NCI-H2081 treated with DMSO at 0.1 percent for 48 hours (cell line): ENCODE measurements at places on chromosomes 1 and 21.

- no peak for DNase-seq
Observed at GRCh38 chr21:35206141-35207125, 157.3 kb upstream of the RUNX1 start.

GRCh38 chr21:44648557-44649311, 2.5 kb downstream of the KRTAP10-11 start:
- no peak for DNase-seq

DNA sequence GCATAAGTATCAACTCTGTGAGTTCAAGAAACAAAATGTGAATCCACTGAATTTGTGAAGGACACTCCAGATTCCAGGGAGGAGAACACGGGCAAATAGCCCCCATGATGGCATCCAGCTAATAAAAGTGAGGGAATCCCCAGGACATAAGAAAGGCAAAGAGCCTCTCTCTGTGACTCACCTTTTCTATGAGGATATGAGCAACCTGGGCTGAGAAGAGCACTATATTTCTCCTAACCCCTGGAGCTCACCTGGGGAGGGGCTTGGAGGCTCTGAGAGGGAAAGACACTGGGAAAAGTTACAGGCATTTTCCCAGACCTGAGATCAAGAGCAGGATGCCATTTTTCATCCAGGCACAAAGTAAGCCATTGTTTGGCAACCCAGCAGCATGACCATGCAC, 1298.8 kb downstream of the PLA2G4A start:
- DNase-seq = no peak

DNA sequence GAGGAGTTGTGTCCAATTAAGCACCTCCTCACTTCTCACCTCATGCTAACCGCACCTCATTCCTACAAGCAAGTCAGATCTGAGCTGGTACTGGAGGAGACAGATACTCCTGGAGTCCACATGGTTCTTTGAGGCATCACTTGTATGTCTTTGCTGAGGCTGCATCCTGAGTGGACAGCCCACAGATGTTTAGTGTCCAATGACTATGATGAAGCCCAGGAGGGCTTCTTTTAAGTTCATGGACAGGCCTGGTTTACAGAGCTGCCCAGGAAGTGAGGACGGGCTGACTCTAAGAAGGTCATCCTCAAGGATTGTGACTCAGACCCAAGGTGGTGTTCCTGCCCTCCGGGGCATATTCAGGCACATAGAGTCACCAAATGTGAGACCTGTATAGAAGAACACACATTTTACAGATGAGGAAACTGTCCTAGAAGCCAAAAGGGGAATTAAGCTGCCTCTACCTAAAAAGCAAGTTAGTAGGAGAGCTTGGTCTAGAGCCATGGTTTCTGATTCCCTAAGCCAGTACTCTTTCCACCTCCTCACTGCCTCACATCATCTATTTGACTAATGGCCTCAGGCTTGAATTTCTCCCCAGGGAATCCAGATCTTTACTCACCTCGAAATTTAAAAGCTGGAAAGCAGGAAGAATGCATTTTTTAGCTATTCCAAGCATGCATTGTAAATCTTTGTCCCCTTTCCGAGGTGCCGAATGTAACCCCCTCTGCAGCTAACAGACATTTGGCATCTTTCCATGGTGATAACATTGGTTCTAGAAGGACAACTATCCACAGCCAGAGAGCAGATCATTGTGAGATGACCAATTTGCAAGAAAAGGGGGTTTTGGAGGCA, 228.1 kb downstream of the OMA1 start:
- no peak for DNase-seq

DNA sequence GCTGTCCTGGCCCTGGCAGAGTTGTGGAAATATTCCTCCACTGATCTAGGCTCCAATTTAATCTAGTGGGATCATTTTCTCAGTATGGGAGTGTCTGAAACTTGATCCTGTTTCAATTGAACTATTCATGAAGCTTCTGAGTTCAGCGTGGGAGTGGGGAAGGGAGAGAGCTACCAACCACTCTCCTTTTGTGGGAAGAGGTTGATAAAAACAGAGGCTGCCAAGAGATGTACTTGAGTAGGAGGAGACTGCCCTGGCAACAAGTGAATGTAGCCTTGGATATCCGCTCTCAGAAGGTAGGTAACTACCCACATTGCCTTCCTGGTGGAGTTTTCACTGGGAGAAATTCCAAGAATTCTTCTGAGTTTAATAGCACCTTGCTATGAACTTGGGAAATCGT, at the start of gene CTXND2:
Gene CTXND2, plus strand, starts transcription at position 119 of the 400 bp plus-strand sequence. CDS start 25,179 bp downstream, outside the sequence.
- DNase-seq = no peak

DNA sequence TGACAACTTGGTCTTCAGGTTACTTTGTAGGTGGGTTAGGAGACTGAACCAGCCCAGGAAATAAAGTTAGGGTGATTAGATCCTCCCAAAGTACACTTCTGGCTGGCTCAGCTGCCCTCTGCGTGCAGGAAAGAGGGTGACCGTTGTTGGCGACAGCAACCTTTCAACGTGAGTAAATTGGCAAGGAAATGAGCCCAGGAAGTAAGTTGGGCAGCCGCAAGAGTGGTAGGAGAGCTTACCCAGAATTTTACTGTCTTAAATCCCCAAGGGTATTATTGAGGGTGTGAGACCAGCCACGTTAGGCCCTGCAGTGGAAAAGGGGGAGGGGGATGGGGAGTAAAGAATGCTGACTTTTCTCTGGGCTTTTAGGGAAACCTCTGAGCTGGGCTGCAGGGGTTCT, 1.6 kb downstream of the TENT5C start:
- no peak for DNase-seq

- no peak for DNase-seq
Observed at GRCh38 chr1:18572022-18572880, 58.4 kb upstream of the PAX7 start.

DNA sequence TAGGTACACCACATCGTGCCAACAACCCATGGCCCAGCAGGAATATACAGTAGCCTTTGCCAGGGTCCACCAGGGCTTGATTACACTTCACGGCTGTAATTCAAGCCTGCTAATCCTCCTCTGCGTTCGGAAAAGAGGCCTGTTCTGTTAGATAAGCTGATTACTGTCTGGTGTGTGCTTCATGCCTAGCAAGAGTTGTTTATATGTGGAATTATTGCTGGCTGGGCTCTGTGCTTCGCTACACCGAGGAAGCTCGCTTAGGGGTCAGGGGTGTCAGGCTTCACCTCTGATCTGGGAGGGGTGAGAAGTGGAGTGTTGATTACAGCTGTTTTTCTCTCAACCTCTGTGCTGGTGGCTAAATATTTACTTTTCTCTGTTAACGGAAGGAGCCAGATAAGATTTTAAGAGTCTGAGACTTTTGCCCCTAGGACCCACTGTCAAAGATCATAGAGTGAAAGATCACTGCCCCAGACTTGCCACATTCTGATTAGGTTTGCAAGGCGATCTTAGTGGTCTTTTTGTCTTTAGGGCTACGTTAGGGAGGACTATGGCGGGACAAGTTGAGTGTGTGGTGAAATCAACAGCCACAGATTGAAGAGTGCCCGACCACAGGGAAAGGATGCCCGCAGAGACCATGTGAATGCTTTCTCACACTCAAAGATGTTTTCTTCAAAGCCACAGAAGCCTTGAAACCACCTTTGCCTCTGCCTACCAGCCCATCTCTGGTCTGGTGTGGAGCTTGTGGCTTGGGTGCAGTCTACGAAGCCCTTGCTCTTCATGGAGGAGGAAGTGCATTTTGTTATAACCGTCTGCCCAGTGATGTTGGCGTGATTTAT, 216.1 kb downstream of the PBX1 start:
- DNase-seq = peak; percentile 21

- DNase-seq = no peak
Observed at GRCh38 chr1:162177126-162177525, 107.6 kb downstream of the NOS1AP start.

GRCh38 chr1:112754116-112754628, 39.0 kb upstream of the PPM1J start:
- DNase-seq = no peak

GRCh38 chr1:19010995-19011844, 54.7 kb upstream of the IFFO2 start:
- DNase-seq = no peak

- no peak for DNase-seq
Observed at GRCh38 chr1:35215346-35215745, 22.4 kb upstream of the SFPQ start.

DNA sequence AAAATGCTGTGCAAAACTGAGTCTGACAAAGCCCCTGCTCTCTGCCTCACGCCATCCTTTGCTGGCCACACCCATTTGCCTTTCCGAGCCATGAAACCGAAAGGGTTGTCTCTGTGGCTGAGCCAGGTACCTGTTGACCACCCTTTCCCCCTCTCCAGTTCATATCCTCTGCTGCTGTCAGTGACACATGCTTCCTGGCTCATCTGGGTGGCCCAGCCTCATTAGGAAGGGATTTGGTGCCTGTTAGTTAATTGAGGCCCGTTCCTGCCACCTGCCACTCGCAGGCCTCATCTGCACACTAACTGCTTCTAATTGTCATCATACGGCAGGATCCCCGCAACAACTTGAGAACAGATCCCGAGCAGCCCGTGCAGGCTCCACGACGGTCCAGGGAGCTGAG, 79.2 kb downstream of the OLIG1 start:
- no peak for DNase-seq

DNA sequence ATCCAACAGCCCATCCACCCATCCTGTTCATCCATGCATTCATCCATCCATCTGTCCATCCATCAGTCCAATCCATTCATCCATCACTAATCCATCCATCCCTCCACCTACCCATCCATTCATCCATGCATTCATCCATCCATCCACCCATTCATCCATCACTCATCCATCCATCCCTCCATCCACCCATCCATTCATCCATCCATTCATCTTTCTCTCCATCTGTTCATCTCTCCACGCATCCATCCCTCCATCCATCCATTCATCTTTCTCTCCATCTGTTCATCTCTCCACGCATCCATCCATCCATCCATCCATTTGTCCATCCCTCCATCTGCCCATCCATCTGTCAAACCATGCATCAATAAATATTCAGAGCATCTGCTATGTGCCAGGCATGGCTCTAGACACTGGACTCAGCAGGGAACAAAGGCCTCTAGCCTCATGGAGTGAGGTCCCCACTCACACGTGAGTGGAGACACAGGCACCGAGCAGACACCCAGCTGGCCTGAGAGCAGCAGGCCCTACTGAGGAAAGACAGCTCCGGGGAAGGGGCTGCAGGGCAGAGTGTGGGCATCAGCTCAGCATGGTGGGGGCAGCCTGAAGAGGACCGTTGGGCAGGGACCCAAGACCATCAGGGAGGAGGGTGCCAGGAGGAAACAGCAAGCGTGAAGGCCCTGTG, 9.6 kb downstream of the KRTAP10-1 start:
- DNase-seq = no peak

- no peak for DNase-seq
Observed at GRCh38 chr21:46183910-46184624, at the start of gene SPATC1L. TSS of gene SPATC1L (minus strand) at chr21:46184459. CDS start at chr21:46182816, 1,643 bp downstream.

DNA sequence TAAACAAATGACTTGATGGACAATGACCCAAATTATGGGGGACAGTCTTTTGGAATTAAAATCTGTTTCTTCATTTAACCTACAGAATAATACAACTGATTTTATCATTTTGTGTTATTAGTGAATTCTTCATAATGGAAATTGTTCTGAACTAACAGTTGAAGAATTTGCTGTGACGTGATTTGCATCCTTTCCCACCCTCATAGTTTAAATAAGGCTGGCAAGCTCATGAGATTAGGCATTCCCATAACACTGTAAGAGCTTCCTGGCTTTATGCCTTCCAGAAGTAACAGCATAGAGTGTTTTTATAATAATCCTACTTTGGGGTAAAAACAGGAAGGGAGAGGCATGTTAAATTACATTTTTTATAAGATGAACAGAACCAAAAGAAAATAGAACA, 95.7 kb downstream of the ATP6V1G3 start:
- DNase-seq = no peak

GRCh38 chr1:116769561-116769977, 15.3 kb downstream of the CD2 start:
- DNase-seq = no peak

- no peak for DNase-seq
Observed at GRCh38 chr1:184388319-184388889, 1.6 kb downstream of the C1orf21 start.

DNA sequence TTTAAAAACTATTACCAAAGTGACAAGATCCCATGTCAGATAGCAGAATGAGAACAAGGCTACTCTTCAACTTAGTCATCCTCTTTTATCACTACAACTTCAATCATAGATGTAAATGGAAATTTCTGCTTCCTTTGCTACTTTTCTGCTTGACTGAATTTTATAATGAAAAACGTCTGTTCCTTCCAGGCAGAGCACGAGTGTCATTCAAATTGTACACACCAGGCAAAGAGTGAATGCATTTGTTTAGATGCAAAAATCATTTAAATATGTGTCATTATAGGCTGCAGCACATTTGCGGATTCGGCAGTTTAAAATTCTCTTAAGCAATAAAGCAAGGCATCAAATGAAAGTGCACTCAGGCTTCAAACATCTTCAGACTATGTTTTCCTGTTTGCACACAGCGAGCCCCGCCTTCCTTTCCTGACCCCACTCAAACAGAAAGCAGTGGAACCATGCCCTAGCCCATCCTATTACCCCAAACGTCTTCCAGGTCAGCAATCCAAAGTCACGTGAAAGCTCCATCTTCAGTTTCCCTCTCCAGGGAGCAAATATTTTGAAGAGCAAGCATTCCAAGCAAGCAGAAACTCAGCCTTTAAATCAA, 99.6 kb downstream of the APP start:
- no peak for DNase-seq

GRCh38 chr1:213997038-213997771, 9.4 kb downstream of the PROX1 start:
- DNase-seq = no peak

DNA sequence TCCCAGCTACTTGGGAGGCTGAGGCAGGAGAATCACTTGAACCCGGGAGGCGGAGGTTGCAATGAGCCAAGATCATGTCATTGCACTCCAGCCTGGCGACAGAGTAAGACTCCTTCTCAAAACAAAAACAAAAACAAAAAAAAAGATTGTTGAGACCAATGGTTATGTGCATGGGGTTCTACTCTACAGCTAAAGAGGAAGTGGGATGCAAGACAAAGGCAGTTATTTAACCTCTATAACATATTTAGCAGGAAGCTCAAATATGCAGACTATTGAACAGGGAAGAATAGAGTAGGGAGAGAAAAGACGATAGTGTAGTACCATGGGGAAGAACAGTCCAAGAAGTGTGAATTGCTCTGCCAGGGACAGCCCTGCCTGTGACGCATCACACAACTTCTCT, 227.7 kb downstream of the SMYD3 start:
- no peak for DNase-seq

- no peak for DNase-seq
Observed at GRCh38 chr1:54614024-54614423, 9.3 kb downstream of the FAM151A start.

DNA sequence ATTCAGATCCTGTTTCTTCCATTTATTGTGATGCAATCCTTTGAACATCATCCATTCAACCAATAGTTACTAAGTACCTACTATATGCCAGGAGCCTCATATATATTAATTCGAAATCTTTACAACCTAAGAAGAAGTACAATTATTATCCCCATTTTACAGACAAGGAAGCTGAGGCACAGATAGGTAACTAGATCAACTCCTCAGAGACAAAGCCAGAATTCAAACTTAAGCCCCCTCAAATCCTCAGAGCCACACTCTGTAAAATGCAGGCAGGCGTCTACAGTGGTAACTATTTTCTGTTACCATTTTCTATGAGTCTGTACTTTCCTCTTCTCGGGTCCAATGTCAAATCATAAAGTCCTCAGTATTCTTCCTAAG, 107.9 kb downstream of the SLC45A1 start:
- DNase-seq = no peak

- no peak for DNase-seq
Observed at GRCh38 chr1:1832166-1832565, 53.9 kb upstream of the NADK start.
